Epithelial cell of alveolus of lung (primary cell): ENCODE measurements at places on chromosomes 2 and 18. TPM values are rescaled to one million over a fixed set of nuclear protein-coding genes. Genes with fewer than 3 reads are reported as not detected.

Gene CEBPZOS
- total RNA-seq: 15.4 and 33.1 TPM in 2 replicates

Gene BIN1
- 63.5 and 76.5 TPM in 2 replicates for total RNA-seq

Gene DHRS9
- 0.24 and 0.65 TPM in 2 replicates for total RNA-seq

Gene OTOS
- total RNA-seq: not detected in 2 replicates

Gene CSRNP3
- 0.91 and 1.0 TPM in 2 replicates for total RNA-seq

Gene GCG
- not detected in 2 replicates for total RNA-seq

Gene REG3A
- total RNA-seq: not detected in 2 replicates

Gene LRRTM4
- not detected in 2 replicates for total RNA-seq

Gene TMEM127
- total RNA-seq: 27.7 and 34.8 TPM in 2 replicates

Gene KIAA2012
- not detected in 2 replicates for total RNA-seq

Gene CLEC4F
- not detected in 2 replicates for total RNA-seq

Gene FAM124B
- total RNA-seq: 0.16 and 0.26 TPM in 2 replicates
